ENCODE measurements at places on chromosomes 3 and 15. TPM values are rescaled to one million over a fixed set of nuclear protein-coding genes. Genes with fewer than 3 reads are reported as not detected.

RETNLB gene
- total RNA-seq, result not detected

TFG gene
- total RNA-seq, result 80.7 TPM

KIF15 gene
- 0.99 TPM for total RNA-seq

TLR9 gene
- 0.20 TPM for total RNA-seq

P2RY14 gene
- 0.52 TPM for total RNA-seq

GRK7 gene
- total RNA-seq, result not detected

ADAMTS9 gene
- 24.5 TPM for total RNA-seq

LRRC2 gene
- 3.2 TPM for total RNA-seq

SEMA7A gene
- total RNA-seq, result 3.5 TPM

SLC15A2 gene
- 2.4 TPM for total RNA-seq

GYG1 gene
- 17.2 TPM for total RNA-seq

OXTR gene
- total RNA-seq, result 0.13 TPM

Measured in adrenal gland (tissue), 19 donors.